ENCODE measurements at places on chromosomes 13 and 19.
A peak's percentile ranks its signal among the peaks of the same experiment; 100 is the strongest.

- DNase-seq: no peak
Measured at GRCh38 chr13:103539265-103539664, 473.0 kb upstream of the SLC10A2 start.

DNA sequence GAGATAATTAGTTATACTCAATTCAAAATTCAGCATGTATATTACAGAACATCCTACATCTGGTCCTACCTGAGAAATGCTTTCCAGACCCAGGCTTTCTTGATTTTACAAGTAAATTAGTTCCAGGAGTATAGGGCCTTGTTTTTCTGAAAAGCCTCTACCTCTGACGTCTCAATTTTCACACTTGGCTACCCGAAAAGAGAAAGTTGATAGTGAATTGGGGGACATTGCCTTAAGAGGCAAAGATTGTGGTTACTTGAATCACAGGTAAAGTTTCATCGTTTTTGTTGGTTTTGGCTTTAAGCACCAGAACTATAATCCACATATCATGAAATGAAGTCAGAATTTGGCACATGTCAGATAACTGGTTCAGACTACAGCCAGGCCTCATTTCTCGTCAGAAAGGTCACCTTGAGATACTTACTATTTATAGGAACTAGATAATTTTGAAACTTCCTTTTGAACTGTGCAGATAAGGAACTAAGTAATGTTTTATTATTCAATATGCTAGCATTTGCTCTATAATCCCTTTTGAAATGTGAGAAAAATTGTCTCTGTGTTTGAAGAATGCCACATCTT, 30.8 kb downstream of the FAM124A start:
- no peak for DNase-seq

DNA sequence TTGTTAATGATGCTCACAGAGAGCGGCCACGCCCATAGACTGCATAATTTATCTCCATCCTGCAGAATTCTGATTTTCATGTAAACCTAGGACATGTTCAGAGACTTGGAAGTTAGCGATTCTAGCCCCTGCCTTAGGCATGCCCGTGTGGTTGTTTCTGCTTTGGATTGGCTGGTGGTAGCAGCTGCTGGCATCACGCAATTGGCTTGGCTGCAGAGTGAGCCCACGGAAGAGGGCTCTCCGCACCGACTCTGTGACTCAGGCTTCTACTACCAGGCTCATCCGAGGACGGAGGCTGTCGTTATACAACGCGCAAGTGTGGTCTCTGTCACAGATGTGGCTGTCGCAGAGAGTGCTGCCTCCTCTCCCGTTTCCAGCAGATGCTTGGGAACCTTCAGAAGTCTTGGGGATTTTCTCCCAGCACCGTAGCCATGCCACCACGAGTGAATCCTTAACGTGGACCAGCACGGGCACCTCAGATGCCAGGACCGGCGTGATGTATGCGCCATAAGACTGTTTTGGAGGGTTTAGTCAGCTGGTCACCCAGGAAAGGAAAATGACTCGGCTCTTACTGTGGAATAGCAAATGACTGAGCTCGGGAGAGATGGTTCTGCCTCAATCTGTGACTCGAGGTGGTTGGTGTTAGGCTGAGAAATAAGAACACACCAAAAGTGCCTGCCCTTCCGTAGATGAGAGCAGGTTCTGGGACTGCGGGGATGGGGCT, 61.0 kb upstream of the F7 start:
- DNase-seq: no peak

- DNase-seq: no peak
Measured at GRCh38 chr19:23071147-23071511, 45.7 kb upstream of the ZNF730 start.

- DNase-seq: no peak
Measured at GRCh38 chr19:18322318-18322758, 538 bp downstream of the LSM4 start.

- no peak for DNase-seq
Measured at GRCh38 chr13:114298866-114299265, 15.4 kb upstream of the CHAMP1 start.

DNA sequence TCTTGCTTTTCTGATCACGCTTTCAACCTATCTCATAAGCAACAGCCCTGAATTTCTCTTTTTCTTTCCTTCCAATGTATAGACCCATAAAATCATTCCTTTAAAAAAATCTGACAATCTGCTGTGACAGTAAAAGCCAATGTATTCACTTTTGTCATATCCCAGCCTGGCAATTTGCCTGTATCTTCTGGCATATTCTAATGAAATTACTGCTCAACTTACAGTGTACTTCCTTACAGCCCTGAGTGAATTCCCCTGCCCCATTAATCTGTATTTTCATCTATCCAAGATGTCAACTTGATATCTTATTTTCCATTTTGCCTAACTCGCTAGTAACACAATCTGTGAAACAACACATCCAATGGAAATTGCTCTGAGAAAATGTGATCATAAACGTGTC, 18.0 kb upstream of the SERP2 start:
- no peak for DNase-seq

DNA sequence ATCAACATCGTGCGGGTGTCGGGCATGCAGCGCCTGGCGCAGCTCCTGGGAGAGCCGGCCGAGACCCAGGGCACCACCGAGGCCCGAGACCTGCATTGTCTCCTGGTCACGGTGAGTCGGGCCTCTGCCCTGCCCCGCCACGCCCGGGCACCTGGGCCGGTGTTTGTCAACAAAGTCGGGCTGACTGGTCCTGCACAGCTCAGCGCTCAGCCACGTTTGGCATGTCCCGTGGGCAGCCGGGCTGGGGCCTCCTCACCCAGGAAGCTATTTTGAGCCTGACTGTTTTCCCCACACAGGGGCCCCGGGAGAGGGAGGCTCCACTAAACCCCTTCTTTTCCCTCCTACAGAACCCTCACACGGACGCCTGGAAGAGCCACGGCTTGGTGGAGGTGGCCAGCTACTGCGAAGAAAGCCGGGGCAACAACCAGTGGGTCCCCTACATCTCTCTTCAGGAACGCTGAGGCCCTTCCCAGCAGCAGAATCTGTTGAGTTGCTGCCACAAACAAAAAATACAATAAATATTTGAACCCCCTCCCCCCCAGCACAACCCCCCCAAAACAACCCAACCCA, 1.3 kb downstream of the GADD45B start:
- no peak for DNase-seq

- no peak for DNase-seq
Measured at GRCh38 chr13:50797091-50797490, 46.4 kb downstream of the DLEU7 start.

- no peak for DNase-seq
Measured at GRCh38 chr13:30776661-30777060, 41.3 kb downstream of the ALOX5AP start.

DNA sequence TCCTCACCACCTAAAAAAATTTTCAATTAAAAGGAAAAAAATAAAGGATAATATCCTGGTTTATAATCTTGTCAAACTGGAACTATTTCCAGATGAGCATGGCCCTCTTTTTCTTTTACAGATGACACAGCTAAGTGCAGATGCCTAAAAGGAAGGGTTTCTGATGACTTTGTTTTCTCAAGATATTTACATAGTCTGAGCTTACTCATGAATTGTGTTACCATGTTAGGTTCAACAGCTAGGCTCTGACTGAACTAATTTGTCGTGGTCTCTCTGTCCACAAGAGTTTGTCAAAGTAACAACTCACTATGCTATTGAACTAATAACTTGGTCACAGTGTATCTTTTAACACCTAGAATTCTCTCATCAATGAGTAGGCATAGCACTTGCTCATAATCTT, 780.8 kb downstream of the GPC5 start:
- DNase-seq: no peak

DNA sequence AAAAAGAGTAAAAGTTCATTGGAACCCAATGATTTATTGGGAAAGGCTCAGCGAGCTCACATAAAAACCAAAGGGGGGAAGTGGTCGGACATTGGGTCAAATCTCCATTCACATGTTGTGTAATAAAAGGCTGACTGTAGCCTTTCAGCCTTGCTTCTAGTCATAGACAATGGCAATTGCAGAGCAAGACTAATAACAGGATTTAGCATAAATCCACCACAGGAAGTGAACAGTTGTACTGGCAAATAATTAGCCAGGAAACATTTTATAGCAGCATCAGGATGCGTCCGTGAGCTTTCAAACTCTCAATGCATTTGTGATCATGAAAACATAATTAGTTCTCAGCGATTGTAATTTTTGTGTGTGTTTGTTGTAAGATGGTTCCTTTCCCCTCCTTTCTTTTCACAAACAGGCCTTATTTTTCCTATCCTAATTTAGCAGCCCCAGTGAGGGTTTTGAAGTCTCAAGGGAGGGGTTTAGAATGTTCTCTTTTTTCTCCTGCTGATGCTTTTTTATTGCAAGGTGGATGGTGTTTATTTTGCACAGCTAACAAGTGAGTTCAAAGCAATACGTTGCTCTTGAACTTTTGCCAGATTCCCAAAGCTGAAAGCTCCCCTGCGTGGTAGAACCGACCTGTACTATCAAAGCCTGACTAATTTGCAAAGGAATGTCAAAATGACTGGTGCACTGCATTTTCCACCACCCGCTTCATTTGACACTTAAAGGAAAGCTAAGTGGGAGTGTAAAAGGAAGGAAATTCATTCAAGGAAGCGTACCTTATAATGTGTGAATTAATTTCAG, 105.6 kb downstream of the SPRY2 start:
- DNase-seq: no peak

GRCh38 chr19:1521636-1522035, 2.2 kb upstream of the PLK5 start:
- DNase-seq: no peak

GRCh38 chr13:106063591-106064313, 471.7 kb downstream of the EFNB2 start:
- DNase-seq: no peak

- no peak for DNase-seq
Measured at GRCh38 chr13:107170270-107170931, 602.5 kb upstream of the ARGLU1 start.

GRCh38 chr19:55838906-55839305, 2.6 kb downstream of the NLRP4 start:
- DNase-seq: no peak

GRCh38 chr13:111038887-111039286, 76.2 kb upstream of the ARHGEF7 start:
- DNase-seq: no peak

DNA sequence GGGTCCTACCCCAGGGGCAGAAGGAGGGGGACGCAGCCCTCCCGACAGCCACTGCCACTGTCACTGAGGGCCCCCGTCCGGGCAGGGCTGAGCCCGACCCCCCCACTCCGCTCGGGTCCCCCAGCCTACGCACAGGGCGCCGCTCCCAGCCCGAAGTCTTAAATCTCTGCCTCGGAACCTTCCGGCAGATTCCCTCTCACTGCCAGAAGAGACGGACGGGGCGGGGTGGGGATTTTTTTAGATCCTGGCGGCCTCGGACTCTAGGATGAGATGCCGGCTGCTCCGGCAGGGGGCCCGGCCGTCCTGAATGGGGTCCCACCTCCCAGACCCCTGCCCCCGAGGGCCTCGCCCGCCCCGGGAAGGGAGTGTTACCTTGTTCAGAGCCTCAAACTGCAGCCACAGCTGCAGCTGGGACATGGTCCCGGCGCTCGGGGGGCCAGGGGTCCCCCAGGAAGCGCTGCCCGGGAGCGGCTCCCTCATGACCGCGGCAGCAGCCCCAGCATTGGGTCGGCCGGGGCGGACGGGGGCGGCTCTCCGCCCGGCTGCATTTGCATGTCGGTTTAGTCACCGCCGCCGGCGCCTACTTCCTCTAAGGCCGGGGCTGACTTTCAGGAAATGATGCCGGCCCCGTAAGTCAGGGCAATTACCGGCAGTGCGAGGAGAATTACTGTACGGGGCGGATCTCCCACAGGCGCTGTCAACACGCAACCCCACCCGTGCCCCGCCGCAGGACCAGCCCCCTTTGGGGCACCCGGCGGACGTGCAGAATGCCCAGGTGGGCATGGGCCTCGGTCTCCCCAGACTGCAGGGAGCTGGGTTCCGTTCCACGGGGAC, 28.1 kb downstream of the GPX4 start:
- DNase-seq: peak; percentile 97

DNA sequence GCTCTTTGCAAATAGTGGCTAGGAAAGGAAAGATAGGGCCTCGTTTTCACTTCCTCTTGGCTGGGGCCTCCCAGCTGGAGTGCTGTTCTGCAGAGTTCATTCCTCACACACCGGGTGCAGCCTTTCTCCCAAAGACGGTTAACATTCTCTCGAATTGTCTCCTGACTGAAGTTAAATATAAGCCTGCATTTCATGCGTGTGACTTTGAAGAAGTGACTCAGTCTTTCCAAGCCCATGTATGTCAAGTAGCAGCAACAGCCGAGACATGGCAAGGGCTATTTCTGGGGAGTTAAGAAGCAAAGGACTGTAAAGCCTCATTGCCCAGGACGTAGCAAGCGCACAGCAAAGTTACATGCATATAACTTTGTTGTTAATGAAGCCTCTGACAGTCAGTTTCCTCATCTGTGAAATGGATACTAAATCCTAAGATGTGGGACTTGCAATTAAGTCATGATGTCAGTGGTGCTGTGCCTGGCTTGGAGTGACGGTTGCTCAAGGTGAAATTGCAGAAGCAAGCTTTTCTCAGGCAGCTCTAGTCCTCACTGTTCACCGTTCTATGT, 502.4 kb downstream of the MYO16 start:
- no peak for DNase-seq

GRCh38 chr13:90995614-90996013, 351.9 kb upstream of the MIR17HG start:
- no peak for DNase-seq

DNA sequence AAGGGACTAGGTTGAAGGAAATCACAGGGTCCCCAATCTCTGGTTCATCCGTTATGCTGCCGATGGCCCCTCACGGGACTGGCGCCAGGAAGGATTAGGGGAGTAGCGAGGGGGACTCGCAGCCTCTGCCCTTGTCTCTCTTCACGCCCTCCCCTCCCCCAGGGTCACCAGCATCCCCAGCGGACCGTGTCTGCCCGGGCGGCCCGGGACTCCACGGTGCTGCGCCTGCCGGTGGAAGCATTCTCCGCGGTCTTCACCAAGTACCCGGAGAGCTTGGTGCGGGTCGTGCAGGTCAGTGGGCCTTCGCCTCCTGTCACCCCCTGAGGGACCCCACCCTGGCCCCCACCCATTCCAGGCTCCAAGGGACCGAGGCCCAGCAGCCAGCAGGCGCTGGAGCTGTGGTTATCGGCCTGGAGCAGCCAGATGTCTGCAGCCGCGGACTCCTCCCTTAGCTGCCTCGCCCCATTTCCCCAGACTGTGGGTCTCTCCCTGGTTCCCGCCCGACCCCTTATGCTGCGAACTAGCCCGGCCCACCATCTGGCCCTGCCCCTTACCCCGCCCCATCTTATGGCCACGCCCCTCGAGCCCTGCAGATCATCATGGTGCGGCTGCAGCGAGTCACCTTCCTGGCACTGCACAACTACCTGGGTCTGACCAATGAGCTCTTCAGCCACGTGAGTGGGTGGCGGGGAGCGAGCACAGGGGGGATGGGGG, 5.4 kb downstream of the PNPLA6 start:
- no peak for DNase-seq

GRCh38 chr13:55155046-55155445, 1985.7 kb upstream of the PRR20A start:
- no peak for DNase-seq

GRCh38 chr19:48784527-48784926, 26.3 kb downstream of the BCAT2 start:
- DNase-seq: no peak

Data from ascending aorta (tissue), 2 donors.